ENCODE measurements at places on chromosomes 1 and 21.

DNA sequence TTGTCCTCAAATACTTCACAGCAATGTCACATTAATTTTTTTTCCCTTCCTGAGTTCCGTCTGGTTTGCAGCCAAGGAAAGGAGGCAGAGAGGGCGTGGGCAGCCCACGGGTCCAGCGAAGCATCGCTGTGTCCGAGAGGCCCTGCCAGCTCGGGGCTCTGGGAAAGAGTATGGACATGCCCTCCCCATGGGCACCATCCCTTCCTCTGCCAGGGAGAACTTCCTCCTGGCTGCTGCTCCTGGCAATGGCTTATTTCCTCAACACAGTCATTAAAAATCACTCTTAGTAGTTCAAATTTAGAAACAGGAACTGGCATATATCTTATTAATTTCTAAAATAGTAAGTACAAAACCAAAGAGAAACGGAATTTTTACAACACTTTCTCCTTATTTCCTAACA is 115.4 kb downstream of the RIPK4 start:
- no peak for DNase-seq

DNA sequence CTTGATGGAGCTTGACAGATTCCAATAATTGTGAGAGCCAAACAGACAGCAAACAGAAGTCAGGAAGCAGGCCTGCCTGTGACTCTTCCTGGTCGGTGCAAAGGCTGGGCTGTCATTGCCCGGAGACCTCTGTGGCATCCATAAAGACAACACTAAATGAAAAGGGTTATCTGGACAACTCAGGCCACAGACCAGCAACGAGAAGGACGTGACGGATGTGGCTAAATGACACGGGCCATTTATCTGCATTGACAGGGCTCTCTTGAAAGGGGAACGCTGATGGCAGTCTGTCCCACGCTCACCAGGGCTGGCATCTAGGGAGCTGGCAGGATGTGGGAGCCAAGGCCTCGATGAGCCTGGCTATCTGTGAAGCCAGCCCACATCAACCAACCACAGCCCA is 35.0 kb downstream of the HMGB4 start:
- no peak for DNase-seq

DNA sequence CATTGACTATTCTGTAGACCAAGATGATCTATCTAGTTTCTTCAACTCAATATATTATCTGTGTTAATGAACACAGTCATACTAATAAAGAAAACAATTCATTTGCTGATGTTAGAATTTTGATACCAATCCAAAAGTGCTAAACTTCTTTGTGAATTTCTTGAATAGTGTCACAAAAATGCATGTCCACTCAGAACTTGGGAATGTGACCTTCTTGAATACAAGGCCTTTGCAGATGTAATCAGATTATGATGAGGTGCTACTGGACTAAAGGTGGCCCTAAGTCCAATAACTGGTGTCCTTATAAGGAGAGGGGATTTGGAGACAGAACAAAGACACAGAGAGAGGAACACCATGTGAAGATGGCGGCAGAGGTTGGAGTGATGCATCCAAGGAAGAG is 305.8 kb upstream of the ZP4 start:
- no peak for DNase-seq

DNA sequence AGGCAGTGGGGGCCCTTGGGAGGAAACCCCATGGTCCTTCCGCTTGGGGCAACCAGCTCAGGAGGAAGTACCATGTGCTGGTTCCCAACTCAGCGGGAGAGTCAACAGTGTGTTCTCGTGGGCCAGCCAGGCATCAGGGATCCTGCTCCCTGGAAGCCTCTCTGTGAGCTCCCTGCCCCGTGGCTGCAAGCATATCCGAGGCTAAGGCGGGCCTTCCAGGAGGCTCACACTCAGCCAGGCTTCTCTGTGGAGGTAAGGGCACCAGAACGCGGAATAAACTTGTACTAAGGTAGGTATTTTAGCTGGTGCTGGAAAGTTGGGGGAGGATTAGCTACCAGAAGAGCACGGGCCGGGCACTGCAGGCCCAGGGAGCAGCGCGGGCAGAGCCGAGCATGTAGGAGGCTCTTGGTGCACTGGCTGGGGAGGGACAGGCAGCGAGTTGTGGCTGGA is 74.7 kb upstream of the POU3F1 start:
- DNase-seq, result no peak

- no peak for DNase-seq
Observed at GRCh38 chr1:112537456-112537855, 28.7 kb downstream of the WNT2B start.

GRCh38 chr1:221015159-221015790 is 136.0 kb downstream of the HLX start:
- no peak for DNase-seq

DNA sequence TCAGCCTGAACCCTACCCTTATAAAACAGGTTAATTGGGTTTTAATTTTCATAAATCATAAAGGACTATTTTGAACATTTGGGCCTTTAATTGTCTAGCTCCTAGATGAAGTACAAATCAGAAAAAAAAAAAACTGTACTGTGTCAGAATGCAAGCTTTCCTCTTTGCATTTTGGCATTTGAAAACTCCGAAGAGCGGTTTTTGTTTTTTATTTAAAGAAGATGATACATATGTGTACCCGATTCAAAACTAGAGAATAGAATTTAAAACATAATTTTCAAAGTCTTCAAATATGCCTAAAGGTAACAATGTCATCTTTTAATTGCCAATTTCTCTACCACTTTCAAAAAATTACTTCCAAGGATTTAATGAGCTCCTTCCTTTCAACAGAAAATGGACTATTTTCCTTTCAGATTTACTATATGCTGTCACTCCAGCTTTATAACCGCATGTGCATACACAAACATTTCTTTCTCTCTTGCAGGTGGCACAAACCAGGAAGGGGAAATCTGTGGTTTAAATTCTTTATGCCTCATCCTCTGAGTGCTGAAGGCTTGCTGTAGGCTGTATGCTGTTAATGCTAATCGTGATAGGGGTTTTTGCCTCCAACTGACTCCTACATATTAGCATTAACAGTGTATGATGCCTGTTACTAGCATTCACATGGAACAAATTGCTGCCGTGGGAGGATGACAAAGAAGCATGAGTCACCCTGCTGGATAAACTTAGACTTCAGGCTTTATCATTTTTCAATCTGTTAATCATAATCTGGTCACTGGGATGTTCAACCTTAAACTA is 33.7 kb downstream of the MRPL39 start:
- peak; percentile 92 for DNase-seq

DNA sequence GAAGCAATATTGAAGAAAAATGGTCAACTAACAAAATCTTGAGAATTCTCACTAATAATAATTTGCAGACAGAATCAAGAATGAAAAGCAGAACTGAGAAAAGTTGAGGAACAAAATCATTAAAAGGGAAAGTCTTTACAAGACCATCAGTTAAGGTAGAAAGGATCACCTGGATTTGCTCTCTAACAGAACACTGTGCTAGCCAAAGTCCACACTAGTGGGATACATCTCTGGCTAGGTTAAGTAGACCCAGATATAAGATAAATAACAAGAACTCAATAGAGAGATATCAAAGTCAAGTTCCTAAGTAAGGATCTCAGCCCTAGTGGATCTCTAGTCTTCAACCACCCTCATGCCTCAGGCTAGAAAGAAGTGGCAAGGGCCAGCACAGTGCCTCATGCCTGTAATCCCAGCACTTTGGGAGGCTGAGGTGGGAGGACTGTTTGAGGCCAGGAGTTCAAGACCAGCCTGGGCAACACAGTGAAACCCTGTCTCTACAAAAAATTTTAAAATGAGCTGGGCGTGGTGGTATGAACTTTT is 19.6 kb downstream of the IPP start:
- DNase-seq, result no peak

GRCh38 chr1:33575324-33575879 is 103.0 kb downstream of the ZSCAN20 start:
- DNase-seq, result no peak

DNA sequence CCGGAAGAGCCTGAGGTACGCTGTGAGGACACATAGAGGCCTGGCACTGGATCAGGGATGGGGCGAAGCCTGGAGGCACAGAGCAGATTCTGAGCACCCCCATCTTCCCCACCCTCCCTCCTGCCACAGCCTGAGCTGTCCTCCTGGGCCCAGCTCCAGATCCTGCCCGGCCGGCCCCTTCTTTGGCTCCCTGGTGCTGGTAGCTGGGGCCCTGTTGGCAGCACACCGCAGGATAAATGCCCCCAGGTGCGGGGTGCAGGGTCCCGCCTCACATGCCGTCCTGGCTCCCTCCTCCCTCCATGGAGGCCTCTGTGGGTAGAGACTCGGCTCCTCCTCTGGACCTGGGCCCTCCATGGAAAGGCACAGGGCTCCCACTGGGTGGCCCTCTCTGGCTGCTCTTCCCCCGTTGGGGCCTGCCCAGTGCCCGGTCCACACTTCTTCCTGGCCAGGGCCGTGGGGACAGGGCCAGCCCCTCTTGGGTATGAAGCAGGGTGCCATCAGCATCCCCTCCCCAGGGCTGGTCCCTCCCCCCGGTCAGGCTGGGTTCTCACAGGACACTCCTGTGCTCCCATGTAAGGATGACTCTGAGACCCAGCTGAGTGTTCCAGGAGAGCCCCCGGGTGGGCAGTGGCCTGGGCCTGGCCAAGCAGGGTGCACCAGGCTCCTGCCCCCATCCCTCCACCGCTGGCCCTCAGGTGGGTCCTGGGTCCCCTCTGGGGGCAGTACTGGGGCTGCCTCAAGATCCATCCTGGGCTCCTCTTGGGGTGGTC is 1.1 kb upstream of the OBSCN start:
- DNase-seq, result no peak

DNA sequence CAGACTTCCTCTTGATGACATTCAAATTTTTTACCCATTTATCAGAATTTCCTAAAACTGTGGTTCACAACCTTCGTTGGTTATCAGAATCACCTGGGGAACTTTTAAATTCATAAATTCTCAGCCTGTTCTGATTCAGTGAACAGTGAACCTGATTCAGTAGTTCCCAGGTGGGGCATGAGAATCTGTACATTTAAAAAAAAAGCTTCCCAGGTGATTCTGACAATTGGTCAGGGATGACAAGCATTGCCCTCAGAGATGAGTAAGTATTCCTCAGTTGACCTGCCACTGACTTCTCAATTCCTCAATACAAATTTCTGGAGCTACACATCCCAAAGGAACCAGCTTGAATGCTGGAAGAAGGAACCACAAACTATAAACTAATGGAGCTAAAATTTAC is 23.5 kb upstream of the CR2 start:
- no peak for DNase-seq

GRCh38 chr1:11576109-11576875 is 77.9 kb downstream of the FBXO2 start:
- DNase-seq, result no peak

DNA sequence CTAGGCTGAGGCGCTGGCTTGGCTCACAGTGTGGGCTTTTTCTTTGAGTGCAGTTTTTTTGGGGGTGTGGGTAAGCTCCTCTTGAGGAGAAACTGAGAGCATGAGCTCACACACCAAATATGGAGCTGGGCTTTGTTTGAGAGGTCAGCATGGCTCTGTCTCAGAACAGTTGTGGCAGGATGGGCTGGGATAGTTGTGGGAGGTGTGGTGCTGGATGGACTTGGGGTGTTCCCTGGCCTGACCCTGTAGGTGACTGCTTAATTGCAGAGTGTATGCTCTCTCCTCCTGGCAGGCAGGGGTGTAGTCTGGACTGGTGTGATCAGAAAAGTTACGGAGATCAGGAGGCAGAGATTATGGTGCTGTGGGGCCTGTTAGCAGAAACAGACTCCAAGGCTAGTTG is 64.3 kb upstream of the PGBD5 start:
- DNase-seq, result no peak

- no peak for DNase-seq
Observed at GRCh38 chr1:65416767-65417166, 3.7 kb upstream of the LEPR start.

- DNase-seq, result no peak
Observed at GRCh38 chr1:223052462-223052861, 90.6 kb downstream of the TLR5 start.

DNA sequence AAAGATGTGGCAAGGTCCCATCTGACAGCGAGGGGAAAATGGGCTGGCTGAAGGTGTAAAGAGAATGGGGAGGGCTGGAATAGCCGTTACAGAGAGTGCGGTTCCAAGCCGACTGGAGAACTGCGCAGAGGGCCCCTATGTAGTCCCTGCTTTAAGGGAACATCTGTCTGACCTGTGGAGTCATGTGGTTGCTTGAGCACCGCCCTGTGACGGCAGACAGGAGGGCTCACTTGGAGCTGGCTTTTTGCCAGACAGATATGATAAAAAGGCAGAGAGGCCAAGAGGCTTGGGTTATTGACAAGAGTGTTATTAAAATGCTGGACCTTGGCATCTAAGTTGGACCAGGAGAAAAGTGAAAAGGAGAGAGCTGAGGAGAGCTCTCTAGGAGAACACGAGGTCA is 5.9 kb upstream of the PTPRF start:
- DNase-seq, result peak; percentile 71

DNA sequence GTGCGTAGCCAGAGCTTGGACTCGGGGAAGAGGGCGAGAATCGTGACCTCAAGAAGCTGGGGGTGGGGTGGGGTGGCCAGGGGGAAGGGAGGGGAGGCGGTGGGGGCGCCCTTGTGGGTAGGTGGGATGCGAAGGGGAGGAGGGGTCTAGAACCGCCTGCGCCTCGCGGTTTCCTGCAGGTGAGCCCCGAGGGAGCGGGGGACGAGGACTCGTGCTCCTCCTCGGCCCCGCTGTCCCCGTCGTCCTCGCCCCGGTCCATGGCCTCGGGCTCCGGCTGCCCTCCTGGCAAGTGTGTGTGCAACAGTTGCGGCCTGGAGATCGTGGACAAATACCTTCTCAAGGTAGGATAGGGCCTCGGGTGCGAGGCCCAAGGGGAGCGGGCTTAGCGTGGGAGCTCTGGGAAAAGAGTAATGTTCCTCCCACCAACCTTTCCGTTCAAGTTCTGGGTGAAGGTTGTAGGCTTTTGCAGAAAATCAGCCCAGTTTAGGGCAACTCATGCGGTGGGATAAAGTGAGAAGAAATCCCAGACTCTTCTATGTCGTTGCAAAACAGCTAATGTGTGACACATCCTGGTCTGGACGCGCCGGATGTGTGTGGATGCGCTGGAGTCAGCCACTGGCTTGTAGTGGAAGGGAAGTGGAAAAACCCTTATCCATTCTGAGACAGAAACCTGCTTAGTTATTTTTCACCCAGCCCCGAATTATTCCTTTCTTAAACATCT is 2.9 kb downstream of the LHX8 start:
- DNase-seq, result no peak

- DNase-seq, result peak; percentile 79
Observed at GRCh38 chr1:218658899-218659298, 313.8 kb downstream of the TGFB2 start.

- peak; percentile 45 for DNase-seq
Observed at GRCh38 chr1:55310505-55310971, 95.4 kb upstream of the USP24 start.

DNA sequence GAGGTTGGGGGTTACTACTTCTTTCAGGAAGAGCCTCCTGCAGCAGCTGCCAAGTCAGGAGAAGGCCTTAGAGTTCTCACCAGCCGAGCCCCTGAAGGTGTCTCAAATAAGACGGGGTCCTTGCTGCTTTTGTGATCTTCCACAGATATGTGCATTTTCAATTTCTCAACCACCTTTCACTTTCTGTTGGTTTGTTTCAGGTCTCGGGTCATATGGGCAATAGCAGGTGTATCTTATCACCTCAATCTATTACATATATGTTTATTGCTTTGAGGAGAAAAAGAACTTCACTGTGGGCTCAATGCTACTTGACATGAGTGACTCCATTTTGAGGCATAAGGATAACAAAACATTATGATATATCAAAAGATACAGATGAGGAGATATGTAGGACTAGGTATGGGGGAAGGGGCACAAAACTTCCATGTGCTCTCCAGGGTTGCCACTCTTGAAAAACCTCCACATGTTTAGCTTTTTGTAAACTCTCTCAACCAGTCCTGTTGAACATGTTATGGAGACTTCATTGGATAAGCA is 1171.4 kb upstream of the ADGRL2 start:
- no peak for DNase-seq

- DNase-seq, result no peak
Observed at GRCh38 chr21:34280959-34281358, 82.8 kb upstream of the KCNE2 start.
